IPS-NIHi11 (cell line): ENCODE measurements at places on chromosomes 7 and 10.

GRCh38 chr7:154610903-154611302 is 392.0 kb downstream of the PAXIP1 start:
- no peak for DNase-seq

GRCh38 chr10:52383088-52383487 is 69.0 kb downstream of the DKK1 start:
- no peak for DNase-seq

GRCh38 chr7:73727952-73728351 is 8.5 kb upstream of the STX1A start:
- DNase-seq, result no peak

DNA sequence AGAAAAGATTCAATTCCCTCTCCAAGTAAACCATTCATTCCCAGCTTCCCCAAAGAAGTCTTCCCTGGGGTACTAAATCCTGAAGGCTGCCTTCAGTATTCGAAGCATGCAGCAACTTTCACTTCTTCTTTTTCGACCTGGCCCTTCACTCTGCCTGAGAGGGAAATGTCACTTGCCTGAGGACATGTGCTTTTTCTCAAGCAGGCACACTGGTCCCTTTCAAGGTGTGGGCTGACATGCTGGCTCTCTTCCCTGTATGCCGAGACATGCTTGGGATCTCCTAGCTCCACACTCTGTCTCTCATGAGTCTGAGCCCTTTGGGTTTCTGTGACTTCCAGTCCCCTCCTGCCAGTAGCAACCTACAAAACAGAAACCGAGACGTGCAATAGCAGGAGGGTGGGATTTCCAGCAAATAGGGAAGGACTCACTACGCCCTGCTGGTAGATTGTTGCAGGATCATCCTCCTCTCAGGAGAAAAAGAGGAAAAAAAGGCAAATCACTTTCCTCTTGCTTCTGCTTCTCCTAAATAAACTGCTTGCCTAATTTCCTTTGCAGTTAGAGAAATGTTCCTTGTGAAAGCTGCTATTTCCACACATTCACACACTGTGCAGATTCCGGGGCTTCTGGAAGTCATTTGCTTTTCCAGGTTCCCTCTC is 33.5 kb downstream of the FIGNL1 start:
- DNase-seq, result no peak

- DNase-seq, result no peak
These were observed 43.8 kb upstream of the FAM20C start for GRCh38 chr7:148543-148931.

- DNase-seq, result no peak
These were observed at the start of gene HK1 for GRCh38 chr10:69278446-69278963. Gene HK1, plus strand, starts transcription at chr10:69278496.

GRCh38 chr7:157494506-157495176 is 157.8 kb downstream of the DNAJB6 start:
- DNase-seq, result no peak

GRCh38 chr7:66747881-66748511 is 7.5 kb downstream of the RABGEF1 start:
- no peak for DNase-seq

GRCh38 chr10:74797550-74797949 is 28.9 kb upstream of the KAT6B start:
- no peak for DNase-seq

DNA sequence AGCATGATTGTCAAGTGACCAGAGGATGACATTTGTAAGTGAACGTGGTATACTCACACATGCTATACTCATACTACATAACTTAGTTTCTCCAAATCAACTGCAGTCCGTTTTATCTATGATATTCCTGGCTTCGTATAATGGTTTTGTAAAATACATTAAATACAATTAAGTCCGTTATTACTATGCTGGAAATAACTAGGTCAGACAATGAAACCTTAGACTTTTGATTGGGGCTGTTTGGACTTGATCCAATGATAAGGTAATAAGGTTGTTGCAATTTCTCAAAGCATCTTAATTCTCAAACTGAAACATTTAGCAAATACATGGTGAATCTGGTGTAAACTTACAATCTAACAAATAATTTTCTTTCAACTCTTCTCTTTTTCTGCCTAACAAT is 117.0 kb downstream of the TWIST1 start:
- no peak for DNase-seq

GRCh38 chr10:117339578-117339977 is 35.7 kb downstream of the PDZD8 start:
- DNase-seq, result no peak

DNA sequence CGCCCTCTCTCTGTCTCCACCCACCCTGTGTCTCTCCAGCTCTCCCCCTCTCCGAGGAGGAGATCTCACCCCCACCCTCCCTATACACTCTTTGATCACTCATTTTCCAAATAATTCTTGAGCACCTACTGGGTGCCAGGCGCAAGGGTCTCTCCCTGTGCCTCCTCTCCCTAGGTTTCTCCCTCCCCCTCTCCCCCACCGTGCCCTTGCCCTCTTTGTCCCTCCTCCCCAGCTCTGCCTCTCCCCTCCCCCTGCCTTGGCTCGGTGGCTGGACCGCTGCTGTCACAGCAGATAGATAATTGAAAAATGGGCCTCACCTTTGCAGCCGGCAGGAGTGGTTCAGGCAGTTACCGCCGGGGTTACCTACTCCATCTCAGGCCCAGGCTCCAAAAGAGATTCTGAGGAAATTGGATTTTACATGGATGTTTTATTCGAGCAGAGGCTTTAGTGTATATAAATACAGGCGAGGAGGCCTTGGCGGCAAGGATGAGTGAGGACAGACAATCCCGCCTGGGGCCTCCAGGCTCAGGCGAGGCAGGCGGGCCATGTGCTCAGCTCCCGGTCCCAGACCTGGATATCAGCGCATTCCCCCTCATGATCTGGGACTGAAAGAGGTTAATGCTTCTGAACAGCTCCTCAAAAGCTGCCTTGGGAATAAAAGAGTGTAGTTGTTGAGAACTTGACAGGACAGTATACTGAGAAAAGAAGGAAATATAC is 60.8 kb upstream of the BTRC start:
- DNase-seq, result peak; percentile 29

GRCh38 chr10:63256009-63256773 is 123.1 kb downstream of the NRBF2 start:
- DNase-seq, result no peak

DNA sequence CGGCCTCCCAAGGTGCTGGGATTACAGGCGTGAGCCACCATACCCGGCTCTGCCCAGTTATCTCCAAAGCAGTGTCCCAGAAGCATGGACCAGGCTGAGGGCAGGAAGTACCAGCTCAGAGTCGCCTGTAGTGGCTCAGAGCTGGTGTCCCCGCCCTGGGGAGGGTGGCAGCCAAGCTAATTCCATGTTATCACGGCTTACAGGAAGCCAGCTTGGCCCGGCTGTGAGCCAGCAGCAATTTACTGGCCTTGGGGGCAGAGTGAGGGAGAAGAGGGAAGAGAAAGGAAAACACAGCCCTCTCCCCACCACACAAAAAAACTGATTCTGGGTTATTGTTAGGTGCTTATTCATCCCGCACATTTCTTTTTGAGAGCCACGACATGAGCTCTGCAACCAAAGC is 88.1 kb downstream of the HIP1 start:
- no peak for DNase-seq

GRCh38 chr7:129557686-129558481 is 53.6 kb upstream of the NRF1 start:
- peak; percentile 66 for DNase-seq

DNA sequence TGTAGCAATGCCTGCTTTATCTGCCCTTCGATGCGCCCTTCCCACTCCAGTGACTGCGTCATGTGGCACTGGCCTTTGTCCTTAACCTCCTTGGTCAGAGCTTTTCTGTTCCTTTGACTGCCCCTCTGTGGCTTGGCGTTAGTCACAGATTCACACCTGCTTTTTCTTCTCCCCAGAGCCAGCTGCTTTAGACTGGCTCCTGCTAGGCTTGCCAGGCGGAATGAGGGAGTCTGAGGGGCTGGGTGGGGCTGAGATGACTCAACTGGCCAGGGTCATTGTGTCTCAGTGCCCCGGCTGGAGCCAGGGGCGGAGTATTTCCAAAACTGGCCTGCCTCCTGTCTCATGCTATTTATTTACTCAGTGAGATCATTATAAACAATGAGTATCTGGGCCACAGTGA is 194.1 kb downstream of the EMX2 start:
- DNase-seq, result peak; percentile 36

- no peak for DNase-seq
These were observed 19.6 kb downstream of the NOC3L start for GRCh38 chr10:94343151-94343550.

GRCh38 chr7:20201380-20201779 is 15.8 kb downstream of the MACC1 start:
- peak; percentile 45 for DNase-seq

DNA sequence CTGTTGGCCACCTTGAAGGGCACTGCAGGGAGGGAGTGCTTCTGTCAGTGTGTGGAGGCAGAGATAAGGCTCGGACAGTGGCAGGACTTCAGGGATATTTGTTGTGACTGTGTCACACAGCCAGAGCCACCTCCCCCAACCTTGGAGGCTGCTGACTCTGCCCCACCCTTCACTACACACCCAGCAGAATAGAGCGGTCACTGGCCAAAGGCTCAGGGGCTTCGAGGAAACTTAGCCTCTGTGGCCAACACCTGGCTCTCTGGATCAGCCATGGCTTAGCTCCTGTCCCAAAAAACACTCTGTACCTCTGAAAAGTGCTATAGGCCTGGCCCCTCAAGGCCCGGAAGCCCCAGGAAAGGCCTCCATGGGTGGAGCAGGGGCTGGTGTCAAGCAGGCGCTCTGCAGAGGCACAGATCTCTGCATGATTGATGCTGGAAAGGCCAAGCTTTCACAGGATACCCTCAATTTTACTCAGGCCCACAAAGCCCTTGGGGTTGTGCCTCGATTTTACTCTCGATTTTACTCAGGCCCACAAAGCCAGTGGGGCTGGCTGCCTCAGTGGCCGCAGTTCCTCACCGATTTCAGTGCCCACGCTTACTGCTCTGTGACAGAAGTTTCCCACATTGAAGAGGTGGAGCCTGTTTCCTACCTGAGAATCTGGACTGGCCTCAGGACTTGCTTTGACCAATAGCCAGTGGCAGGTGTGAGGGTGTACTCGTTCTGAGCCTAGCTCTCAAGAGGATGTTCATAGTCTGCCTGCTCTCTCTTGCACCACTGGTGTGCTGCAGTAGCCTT is 113.2 kb upstream of the GPR26 start:
- no peak for DNase-seq

- DNase-seq, result no peak
These were observed 391.2 kb upstream of the PODXL start for GRCh38 chr7:131947661-131948060.

DNA sequence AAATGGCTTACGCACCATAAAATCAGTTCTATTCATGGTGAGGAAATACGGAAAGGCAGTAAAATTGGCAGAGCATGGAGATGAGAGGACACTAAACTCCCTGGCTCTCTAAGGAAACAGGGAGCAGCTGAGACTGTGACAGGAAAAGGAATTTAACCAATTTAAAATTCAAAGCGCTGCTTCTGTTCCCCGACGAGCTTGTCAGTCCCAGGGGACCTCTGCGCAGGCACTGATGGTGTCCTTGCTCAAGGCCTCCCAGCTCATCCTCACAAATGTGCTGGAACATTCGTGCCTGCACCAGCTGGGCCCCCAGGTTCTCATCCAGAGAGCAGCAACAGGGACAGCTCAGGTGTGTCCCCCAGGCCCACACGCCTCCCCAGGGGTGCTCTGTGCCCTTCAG is 101.4 kb downstream of the MAD1L1 start:
- DNase-seq, result no peak

- no peak for DNase-seq
These were observed 19.4 kb downstream of the ZMIZ2 start for GRCh38 chr7:44767912-44768627.

GRCh38 chr10:48759113-48759901 is 74.6 kb downstream of the WDFY4 start:
- DNase-seq, result no peak

- DNase-seq, result peak; percentile 81
These were observed 110.5 kb downstream of the C10orf105 start for GRCh38 chr10:71608819-71609768.

- no peak for DNase-seq
These were observed 39.7 kb downstream of the RNF32 start for GRCh38 chr7:156680281-156680680.

- DNase-seq, result peak; percentile 18
These were observed 268.9 kb downstream of the ADK start for GRCh38 chr10:74419958-74420375.

- no peak for DNase-seq
These were observed 365.0 kb downstream of the SEMA3D start for GRCh38 chr7:84821671-84822534.

DNA sequence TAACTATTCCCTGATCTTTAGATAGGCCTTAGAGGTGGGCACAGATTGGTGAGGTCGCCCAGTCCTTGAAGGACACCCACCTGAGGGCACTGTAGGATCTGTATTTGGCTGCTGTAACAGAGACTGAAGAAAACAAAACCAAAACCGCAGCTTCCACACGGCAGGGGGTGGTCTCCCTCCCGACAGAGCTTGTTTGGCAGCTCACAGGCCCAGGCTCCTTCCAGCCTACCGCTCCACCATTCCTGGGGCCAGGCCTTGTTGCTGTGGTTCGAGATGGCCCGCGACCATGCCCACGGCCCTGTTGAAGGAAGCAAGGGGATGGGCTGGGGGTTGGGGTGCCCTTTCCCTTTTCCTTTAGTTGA is 30.4 kb downstream of the ZNF783 start:
- peak; percentile 67 for DNase-seq

GRCh38 chr7:80942261-80943041 is 23.6 kb upstream of the SEMA3C start:
- DNase-seq, result peak; percentile 71

GRCh38 chr7:111732923-111733322 is 170.6 kb upstream of the IMMP2L start:
- no peak for DNase-seq

DNA sequence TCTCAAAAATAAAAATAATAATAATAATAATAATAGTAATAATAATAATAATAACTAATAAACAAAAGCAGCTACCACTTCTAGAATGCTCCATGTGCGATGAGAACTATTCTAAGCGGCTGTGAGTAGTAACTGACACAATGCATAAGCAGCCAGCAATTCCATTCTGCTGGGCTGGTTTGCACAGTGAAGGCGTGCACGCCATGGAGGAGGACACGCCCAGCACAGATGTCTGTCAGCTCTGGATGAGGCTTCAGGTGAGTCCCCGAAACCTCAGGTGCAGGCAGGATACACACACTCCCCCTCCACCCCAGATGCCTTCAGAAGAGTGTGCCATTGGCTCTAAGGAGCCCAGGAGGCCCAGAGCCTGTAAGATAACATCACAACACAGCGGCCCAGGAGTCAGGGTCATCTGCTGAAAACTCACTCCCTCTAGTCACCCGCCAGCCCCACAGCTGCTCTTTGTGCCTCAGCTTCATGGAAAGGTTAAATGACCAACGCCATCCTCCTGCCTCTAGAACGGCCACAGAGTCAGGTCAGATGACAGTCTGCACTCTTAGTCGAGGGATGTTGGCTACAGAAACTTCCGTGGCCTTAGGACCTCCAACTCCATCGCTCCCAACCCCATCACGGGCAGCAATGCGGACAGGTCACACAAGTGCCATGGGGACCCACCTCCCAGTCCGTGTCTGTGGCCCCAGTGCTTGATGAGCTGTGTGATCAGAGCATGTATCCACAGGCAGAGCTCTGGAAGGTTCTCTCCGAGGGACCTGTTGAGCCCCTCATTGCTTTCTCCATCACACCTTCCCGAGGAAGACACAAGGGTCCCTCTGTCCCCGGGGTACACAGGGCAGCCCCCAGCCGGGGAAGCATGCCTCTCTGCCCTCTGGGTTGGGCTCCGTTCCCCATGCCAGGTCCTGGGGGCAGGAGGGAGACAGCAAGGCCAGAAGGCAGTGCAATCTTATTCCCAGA is 103.9 kb downstream of the CTBP2 start:
- no peak for DNase-seq
